Activated T-cell treated with anti-CD3 and anti-CD28 coated beads for 48 hours (primary cell): ENCODE measurements at places on chromosomes 1 and 21.

- no peak for DNase-seq
Observed at GRCh38 chr21:32795802-32796559, 24.4 kb upstream of the PAXBP1 start.

GRCh38 chr1:189429610-189430009 is 1048.1 kb downstream of the BRINP3 start:
- no peak for DNase-seq

- no peak for DNase-seq
Observed at GRCh38 chr1:223631956-223632355, 33.5 kb downstream of the CAPN8 start.

GRCh38 chr1:213070406-213070805 is 19.4 kb downstream of the RPS6KC1 start:
- DNase-seq, result no peak

DNA sequence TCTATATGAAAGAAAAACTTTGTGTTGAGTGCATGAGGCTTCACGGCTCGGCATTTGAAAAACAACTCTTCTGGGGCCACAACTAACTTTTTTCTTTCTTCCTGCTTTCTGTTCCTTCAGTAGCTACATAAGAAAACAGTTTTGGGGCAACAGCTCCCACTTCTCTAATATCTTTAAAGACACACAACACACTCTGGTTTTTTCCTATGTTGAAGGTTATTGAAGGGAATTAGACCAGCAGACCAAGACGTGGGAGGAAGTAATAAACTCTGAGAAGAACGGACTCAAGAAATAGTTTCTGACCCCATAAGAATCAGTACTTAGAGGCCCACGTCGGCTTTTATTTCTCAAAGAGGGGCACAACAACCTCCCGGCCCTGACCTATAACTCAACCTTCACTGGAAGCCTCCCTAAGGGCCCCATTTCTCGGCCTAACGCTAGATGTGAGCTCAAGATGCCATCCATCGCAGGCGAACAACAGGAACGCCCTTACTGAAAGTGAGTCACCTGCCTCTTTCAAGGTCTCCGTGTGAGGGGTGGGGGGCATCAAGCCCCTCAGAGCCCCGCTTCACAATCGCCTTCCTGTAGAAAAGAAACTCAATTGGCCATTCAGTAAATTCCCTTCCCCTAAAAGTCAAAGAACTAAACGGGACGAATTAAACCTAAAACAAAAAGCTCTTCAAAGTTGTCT is 844 bp downstream of the ZMYM6 start:
- DNase-seq, result peak; percentile 33

DNA sequence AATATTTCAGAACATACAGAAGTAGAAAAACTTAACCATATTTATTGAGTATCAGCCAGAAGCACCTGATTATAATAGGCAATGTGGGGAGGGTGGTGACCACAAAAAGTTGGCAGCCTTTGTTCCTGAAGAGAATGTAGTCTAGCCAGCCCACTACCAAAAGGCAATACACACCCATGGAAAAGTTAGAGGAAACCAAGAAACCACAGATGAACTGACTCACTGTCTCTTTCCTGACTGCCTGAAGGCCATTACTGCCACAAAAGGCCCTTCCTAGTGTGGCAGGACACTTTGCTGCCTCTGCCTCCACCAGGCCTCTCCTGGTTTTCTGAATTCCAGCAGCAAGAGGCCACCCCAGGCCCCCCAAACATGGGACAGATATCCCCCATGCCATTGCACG is 14.6 kb upstream of the PROX1 start:
- DNase-seq, result no peak

- no peak for DNase-seq
Observed at GRCh38 chr1:43975249-43975961, 645 bp downstream of the ATP6V0B start.

GRCh38 chr1:230123280-230124185 is 56.5 kb downstream of the GALNT2 start:
- DNase-seq, result no peak

DNA sequence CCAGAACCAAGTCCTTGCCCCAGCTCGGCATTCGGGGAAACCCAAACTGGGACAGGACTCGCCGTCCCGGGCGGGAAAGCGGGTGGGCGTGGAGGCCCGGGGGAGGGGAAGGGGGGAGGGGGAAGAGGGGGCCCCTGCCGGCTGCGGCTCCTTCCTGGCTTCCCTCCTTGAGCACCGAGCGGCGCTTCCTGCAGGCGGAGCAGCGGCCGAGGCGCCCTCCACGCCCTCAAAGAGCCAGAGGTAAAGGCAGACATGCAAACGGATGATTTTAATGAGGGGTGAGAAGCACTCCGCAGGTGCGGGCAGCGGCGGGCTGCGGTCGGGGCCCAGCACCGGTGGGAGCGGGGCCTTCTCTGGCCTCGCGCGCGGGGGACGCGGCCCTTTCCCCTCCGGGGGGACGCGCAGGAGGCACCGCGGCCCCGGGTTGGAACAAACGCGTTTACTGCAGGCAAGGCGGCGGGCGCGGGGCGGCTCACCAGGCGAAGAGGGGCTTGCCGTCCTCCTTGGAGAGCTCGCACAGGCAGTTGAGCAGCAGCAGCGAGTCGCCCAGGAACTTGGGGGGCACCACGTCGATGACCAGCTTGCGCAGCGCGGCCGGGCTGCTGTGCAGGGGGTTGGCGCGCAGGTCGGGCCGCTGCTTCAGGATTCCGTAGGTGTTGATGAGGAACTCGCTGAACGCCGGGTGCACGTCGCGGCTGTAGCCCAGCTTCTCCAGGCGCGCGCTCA is 5.7 kb upstream of the FTCD start:
- no peak for DNase-seq

GRCh38 chr1:44802306-44803061 is 2.3 kb downstream of the PLK3 start:
- DNase-seq, result no peak

- DNase-seq, result no peak
Observed at GRCh38 chr1:165876121-165876520, 48.7 kb downstream of the UCK2 start.

DNA sequence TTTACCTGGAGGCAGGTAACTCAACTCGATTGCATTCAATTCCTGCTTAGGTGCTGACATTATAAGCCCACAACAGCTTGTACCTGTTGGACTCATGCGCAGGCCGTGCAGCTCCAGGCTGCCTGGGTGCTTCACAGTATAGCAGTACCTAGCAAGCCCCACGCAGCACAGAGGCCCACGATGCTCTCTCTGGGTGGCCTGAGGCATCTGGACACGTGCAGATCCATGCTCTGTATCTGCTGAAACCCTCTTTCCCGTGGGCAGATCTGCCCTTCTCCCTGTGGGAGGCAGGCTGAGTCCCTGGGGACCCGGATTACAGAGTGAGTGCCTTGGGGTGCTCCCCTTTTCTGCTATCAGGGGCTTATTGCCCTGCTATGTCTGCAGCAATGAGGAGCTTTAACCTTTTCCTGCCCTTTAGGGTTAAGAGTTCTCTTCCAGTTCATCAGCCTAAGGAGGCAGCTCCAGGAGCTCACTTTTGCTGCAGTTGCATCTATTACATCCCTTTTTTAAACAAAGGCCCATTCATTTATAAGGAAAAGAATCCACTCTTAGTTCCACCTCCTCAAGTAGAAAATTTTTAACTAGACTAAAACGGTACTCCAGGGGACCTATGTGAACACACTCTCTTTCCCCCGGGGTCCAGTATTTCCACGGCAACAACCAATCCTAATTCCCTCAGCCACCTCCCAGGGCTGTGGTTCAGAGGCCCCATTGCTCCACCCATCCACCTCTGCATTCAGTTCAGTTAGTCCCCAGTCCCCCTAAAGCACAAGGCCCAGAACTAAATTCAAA is 19.3 kb downstream of the ITPKB start:
- DNase-seq, result no peak

GRCh38 chr1:88537787-88538186 is 146.3 kb upstream of the PKN2 start:
- no peak for DNase-seq

- no peak for DNase-seq
Observed at GRCh38 chr1:67559222-67559700, 125.7 kb upstream of the GADD45A start.

DNA sequence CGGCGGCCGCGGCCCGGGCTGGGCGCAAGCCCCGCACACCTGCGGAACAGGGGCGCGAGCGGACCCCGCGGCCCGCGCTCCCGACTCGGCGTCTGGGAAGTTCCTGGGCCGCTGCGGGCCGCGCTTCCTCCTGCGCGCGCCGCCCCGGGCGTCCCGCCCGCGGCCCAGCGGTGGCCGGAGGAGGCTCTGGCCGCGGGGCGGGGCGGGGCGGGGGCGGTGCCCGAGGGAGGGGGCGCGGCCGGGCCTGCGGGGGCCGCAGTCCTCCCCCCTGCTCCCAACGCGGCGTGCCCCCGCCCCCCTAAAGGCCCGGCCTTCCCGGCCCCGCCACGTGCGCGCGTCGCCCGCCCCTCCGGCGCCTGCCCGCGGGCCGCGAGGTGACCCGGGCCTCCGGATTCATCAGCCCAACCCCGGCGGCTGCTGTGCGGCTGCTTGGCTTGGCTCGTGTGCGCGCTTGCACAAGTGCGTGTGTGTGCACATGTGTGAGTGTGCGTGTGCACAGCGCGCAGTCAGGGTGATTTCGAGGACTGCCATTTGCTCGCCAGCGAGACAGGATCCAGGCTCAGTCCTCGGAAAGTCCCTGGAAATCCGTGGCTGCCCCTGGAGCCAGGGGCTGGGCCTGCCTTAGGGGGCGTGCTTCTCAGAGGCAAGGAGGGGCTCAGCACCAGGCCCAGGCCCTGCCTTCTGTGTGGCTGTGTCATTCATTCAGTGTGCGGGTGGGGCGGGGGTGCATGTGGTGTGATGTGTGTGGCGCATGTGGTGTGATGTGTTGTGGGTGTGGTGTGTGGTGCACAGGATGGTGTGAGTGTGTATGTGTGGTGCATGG is at the start of gene C2CD2:
Gene C2CD2 (minus strand): TSS at position 188 of the 823 bp plus-strand sequence. CDS start 370 bp downstream, outside the sequence.
- peak; percentile 21 for DNase-seq

DNA sequence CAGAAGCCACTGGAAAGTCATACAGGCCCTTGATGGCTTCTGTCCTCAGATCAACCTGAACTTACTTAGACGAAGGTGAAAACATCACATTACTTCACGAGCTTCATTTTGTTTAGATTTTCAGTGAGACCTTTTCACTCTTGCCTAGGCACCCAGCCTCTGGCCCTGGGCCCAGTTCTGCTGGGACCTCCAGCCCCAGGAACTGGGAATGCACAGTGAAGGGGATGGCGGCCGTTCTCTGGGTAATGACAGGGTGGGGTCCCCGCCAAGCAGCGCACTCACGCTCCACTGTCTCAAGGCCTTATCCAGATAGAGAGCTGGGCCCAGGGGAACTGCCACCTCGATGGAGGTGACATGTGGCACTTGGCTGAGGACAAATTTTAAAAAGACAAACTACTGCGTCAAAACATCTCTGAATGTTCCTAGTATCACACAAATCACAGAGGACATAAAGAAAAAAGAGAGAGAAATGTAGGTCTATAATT is 54.8 kb downstream of the NPHP4 start:
- DNase-seq, result no peak

- DNase-seq, result no peak
Observed at GRCh38 chr1:156055281-156056048, 883 bp downstream of the LAMTOR2 start.

GRCh38 chr1:5757187-5757805 is 234.9 kb downstream of the NPHP4 start:
- no peak for DNase-seq

DNA sequence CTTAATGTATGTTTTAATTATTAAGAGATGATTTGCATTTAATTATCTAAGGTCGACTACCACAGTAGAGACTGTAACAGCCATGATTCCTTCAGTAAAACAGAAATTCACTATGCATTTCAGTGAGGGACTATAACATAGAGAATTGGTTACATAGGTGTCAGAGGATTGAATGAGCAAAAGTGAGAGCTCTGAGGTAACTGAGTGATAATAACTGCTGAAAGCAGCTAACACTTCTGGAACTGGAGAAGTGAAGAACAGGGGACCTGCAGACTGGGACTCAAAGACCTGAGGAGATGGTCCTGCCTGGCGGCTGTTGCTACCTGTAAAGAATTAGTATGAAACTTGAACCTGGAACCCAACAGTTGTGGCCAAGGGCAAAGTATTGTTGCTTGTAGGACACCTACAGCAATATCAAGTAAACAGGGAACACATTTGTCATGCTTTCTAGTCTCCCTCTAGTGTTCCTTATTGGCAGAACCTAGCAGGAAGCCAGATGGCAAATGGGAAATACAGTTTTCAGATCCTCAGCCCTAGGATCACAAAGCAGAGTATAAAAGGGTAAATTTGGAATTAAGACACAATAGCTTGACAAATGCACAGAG is 110.6 kb downstream of the HS2ST1 start:
- no peak for DNase-seq

DNA sequence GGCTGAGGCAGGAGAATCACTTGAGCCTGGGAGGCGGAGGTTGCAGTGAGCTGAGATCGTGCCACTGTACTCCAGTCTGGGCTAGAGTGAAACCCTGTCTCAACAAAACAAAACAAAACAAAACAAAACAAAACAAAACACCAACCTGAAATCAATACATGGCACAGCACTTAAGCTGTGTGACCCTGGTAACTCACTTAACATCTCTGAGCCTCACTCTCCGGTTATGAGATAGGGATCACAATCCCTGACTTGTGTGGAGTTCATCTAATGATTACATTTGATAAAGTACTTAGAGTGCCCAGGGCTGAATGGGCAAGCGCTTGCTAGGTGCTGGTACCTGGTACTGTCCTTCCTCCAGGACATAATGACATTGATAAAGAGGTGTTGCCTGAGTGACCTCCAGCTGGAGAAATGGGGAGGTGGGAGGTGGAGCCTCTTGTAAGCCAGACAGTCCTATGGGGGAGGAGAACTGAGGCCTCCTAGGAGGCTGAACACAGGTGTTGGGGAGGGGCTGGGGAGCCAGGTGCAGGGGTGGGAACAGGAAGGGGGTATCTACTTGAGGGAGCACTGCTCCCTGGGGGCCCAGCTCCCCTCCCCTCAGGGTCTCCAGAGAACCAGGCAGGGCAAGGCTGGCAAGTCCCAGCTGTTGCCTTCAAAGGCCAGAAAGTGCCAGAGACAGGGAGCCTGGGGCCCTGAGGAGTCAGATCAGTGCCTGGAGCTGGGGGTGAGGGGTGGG is 17.9 kb downstream of the FOXO6 start:
- DNase-seq, result no peak

DNA sequence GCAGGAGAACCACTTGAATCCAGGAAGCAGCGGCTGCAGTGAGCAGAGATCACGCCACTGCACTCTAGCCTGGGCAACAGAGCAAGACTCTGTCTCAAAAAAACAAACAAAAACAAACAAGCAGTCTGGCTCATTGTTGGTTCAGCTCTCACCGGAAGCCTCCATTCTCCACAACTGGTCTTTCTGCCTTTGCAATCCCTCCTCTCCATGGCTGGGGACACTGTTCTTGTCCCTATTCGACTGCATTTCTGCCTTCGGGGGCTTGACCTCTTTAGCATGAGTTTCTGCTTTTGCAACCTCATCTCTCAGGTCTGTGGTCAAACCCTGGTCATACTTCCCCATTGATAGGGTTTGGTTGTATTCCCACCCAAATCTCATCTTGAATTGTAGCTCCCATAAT is 216.3 kb upstream of the NR5A2 start:
- no peak for DNase-seq

DNA sequence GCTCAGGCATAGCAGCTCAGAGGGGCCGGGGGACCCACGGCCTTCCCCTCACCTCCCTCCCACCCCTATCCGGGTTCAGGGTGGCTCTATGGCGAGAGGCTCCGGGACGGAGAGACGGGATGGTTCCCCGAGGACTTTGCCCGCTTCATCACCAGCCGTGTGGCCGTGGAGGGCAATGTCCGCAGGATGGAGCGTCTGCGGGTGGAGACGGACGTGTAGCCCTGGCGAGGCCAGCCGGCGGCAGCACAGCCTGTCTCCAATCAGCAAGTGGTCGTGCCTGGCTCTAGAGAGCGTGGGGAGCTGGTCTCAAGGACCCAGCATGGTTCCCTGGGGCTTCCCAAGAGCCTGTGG is 25.9 kb downstream of the ARHGEF16 start:
- DNase-seq, result no peak

GRCh38 chr1:156704930-156705320 is 458 bp downstream of the CRABP2 start:
- DNase-seq, result peak; percentile 44
